Stimulated activated CD8-positive, alpha-beta memory T cell treated with anti-CD3 and anti-CD28 coated beads, Interleukin-12 subunit alpha, Interleukin-12 subunit beta, amount 100 ng/mL, for 1 hour (primary cell): ENCODE measurements at places on chromosomes 5 and 9.

DNA sequence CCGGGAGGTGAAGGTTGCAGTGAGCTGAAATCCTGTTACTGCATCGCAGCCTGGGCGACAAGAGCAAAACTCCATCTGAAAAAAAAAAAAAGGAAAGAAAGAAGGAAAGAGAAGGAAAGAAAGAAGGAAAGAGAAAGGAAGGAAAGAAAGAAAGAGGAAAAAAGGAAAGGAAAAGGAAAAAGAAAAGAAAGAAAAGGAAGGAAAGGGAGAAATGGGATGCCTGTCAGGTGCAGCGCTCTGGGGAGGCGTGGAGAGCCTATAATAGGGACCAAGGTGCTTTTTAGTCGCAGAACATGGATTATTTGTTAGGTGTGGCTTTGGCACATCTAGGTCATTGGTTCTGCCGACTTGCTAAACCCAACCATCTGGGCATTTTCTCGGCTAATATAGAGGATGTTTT, 17.9 kb downstream of the EXOSC2 start:
- no peak for DNase-seq

GRCh38 chr5:71949772-71950171, 157.5 kb upstream of the MAP1B start:
- no peak for DNase-seq

- DNase-seq: no peak
Measured at GRCh38 chr9:94677929-94678328, 38.6 kb upstream of the FBP1 start.

- DNase-seq: no peak
Measured at GRCh38 chr5:180595381-180596114, 4.2 kb upstream of the SCGB3A1 start.

GRCh38 chr5:76606701-76607100, 16.5 kb downstream of the F2RL2 start:
- no peak for DNase-seq

DNA sequence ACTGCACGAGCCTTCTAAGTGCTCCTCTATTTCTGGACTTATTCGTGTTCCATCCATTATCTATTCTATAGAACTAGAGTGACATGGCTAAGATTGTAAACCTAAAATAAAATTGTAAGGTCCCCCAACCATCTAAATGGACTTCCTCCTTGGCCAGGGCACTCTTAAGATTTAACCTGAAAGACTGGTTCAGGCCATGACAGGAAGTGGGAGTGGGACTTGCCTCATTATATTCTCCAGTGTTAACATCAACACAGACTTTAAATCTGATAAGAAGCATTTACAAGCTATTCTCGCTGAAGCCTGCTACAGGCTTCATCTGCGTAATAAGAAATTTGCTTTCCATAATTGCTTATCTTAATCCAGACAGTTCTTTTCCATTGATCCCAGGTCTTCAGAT, 117.0 kb downstream of the SSBP2 start:
- no peak for DNase-seq

DNA sequence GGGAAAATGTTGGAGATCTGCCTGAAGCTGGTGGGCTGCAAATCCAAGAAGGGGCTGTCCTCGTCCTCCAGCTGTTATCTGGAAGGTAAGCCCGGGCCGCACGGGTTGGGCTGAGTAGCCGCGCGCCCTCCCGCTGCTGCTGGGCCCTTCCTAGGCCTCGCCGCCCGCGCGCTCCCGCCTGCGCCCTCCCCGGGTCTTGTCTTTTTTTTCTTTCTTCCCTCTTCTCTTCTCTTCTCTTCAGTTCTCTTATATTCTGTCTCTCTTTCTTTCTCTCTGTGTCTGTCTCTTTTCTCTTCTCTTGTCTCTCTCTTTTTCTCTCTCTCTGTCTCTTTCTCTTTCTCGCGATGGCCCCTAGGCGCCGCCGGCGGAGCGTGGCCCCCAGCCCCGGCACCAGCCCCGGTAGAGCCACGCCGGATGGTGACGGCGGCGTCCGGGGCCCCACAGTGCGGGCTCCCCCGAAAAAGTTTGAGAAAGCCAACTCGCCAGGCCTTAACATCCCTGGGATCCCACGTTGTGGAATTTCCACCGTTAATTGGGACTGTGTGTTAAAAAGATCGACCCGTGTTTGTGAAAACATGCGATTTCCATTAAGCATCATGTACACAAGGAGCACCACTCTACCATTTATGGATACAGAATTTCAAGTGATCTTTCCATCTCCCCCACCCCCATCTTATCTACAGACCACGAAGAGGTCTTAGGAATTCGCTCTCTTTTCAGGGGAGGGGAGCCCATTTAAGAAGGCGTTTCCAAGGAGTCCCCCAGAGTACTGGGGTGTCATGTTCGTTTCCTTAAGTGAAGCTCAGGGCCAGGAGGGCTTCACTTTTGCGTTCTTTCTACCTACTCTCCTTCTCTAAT, 616 bp downstream of the ABL1 start:
- no peak for DNase-seq

GRCh38 chr5:128053291-128053954, 30.1 kb upstream of the SLC12A2 start:
- no peak for DNase-seq

- DNase-seq: no peak
Measured at GRCh38 chr9:77374266-77374665, 196.9 kb downstream of the VPS13A start.

GRCh38 chr9:114777821-114778609, 27.8 kb downstream of the TNFSF15 start:
- DNase-seq: no peak

DNA sequence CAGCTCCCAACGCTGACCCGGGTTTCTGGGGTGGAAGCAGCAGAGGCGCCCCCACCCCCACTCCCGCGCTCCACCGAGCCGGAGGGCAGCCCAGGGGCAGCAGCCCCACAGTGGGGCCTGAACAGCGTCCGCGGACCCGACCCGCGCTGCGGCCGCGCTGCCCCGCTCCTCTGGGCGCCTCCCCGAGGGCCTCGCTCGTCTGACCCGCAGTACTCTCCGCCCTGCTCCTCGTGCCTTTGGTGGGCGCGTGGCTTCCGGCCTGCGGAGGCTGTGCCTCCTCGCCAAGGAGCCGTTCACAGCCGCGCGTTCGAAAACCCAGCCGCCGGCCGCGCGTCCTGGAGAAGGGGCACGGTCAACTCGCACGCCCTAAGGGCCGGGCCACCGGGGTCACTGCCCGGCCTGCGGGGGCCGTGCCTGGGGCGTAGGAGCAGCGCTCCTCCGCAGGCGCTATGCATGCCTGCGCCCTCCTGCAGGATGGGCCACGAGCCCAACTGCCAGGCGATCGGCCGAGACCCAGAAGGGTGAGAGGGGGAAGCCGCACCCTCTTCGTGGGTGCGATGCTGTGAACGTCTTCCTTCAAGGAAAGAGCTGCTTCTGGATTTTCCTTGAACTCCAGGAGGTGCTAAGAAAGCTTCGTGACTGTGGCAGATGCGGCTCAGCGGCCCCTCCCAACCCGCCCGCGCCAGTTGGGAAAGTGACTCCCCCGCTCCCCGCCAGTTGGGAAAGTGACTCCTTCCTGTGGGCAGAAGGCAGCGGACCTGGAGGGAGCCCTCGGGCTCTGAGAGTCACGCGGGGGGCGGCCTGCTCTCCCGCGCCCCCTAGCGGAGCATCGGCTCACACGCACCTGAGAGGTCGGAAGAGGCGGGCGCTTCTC, 82.7 kb downstream of the HSD17B3 start:
- DNase-seq: no peak

DNA sequence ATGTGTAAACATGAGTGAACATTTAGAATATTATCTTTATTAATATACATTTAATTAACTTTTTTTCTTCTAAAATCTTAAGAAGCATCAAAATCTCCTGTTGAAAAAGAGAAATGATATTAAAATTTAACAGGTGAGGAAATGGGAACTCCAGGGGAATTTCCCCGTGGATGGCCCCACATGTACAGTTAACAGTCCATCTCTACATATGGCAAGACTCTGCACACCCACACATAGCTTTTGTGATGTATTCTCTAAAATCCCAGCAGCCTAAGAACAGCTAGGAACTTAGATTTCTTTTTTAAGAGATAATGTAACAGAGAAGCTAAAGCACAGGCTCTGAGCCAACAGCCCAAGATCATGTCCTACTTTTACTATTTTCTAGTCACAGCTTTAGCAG, 556.3 kb upstream of the RGMB start:
- no peak for DNase-seq

- no peak for DNase-seq
Measured at GRCh38 chr5:153866176-153866575, 172.5 kb downstream of the FAM114A2 start.

GRCh38 chr9:75104607-75105006, 16.3 kb downstream of the OSTF1 start:
- DNase-seq: no peak

- DNase-seq: no peak
Measured at GRCh38 chr9:120714846-120715388, 647 bp upstream of the MEGF9 start.

GRCh38 chr9:132631280-132631679, 38.5 kb downstream of the DDX31 start:
- no peak for DNase-seq

DNA sequence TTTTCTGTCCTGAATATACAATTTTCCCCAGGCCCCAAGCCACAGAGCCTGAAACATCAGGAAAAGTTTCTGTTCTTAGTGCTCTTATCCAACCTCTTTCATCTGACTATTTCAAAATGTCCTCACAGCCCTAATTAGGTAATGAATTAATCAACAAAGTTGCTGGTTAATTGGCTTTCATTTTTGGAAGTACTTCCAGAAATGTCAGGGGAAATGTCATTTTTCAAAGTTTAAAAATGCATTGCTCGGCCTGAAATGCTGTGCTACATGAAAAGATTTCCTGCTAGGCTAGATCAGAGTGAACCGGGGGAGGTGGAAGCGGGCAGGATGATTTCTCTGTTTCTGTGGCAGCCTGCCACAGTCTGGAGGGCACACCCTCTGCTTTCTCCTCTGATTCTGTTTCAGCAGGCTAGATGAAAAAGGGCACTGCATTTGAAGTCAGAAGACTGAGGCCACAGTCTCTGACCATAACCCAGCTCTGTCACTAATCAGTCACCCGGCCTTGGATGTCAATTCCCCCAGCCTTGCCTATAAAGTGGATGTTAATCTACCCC, 55.9 kb upstream of the BARX1 start:
- DNase-seq: no peak

- DNase-seq: no peak
Measured at GRCh38 chr5:122473138-122473843, 161.3 kb downstream of the SNCAIP start.

- no peak for DNase-seq
Measured at GRCh38 chr5:88660947-88661805, 221.8 kb downstream of the MEF2C start.

DNA sequence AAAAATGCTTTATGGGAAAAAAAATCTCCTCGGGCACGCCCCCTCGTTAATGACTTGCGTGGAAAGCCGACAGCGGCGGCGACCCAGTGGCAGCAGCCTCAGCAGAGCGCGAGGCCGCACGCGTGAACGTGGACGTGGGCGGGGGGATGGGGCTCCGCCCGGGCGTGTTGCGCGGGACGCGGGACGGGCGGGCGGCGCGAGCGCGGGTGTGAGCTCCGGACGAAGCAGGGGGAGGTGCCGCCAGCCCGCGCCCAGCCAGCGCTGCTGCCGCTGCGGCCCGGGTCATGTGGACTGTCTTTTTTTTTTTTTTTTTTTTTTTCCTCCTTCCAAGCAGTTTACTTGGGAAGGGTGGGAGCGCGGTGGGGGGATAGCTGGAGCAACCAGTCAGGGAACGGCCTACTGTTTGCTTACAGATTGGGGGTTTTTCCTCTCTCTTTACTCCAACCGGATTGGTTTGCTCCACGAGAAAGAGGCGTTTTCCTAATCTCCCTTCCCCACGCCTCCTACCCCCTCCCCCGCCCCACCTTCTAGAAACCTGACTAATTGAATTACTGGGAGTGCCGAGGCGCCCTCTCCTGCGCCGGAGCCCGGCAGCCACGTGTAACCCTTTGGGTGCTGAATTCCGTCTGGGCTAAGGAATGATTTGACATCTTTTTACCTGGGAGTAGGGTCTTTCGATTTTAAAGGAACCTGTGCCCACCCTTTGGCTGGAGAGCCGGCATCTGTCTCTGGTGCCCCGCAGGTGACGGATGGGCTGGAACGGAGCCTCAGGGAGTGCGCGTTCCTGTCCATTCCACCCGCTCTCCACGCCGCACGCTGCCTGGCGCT, 1.7 kb upstream of the EFNA5 start:
- no peak for DNase-seq

GRCh38 chr5:60896991-60897390, 47.9 kb downstream of the ERCC8 start:
- no peak for DNase-seq

DNA sequence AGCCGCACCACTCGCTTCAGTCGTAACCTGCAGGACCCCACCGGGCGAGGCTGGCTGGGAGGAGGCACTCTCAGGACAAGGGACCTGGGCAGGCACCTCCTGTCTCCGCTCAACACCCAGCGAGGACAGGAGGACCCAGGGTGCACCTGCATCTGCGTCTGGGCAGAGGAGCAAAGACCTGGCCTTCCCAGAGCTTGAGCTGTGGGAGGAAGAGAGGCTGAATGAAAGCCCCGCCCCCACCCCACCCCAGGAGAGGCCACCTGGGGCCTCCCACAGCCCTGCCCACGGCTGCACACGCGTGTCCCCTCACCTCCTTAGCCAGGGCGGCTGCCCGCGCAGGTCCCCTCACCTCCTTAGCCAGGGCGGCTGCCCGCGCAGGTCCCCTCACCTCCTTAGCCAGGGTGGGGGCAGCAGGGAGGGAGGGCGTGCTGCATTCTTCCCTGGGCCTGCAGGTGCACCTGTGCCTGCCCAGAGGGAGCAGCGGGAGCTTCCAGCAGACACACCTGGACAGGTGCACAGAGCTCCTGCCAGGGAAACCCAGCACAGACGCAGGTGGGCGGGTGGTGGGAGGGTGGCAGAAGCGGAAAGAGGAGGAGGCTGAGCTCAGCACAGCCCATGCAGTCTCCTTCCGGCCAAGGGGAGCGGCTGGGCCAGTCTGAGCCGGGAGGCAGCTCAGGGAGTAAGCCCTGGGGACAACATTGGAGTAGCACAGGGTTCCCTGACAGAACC, 18.5 kb upstream of the SLC12A7 start:
- DNase-seq: no peak

DNA sequence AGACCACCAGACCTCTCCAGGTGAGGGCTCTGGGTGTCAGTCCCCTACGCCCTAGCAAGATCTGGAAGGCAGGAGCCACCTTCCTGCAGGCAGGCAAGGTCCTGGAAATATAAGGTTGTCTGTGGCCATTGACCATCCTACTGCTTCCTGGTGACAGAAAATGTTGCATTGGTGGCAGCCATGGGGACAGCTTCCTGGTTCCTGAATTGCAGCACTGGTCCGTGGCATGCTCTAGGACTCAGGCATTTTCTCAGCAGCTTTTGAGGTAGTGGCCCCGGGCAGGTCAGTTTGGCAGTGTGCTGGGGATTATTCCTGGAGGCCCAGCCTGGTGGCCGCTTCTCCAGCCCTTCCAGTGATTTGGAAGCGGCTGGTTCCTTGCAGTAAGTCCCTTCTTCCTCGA, 36.6 kb upstream of the KCNMB1 start:
- no peak for DNase-seq

- DNase-seq: no peak
Measured at GRCh38 chr5:39755986-39756385, 331.2 kb upstream of the DAB2 start.

- DNase-seq: no peak
Measured at GRCh38 chr9:108443019-108443633, 412.7 kb downstream of the ACTL7B start.
